Activated CD4-positive, alpha-beta T cell treated with anti-CD3 and anti-CD28 coated beads for 4 hours (primary cell): ENCODE measurements at places on chromosomes 12 and 14.

GRCh38 chr12:97140355-97140754, 233.3 kb downstream of the NEDD1 start:
- no peak for DNase-seq

- DNase-seq, result no peak
Measured at GRCh38 chr12:132329720-132330548, 545 bp upstream of the GALNT9 start.

DNA sequence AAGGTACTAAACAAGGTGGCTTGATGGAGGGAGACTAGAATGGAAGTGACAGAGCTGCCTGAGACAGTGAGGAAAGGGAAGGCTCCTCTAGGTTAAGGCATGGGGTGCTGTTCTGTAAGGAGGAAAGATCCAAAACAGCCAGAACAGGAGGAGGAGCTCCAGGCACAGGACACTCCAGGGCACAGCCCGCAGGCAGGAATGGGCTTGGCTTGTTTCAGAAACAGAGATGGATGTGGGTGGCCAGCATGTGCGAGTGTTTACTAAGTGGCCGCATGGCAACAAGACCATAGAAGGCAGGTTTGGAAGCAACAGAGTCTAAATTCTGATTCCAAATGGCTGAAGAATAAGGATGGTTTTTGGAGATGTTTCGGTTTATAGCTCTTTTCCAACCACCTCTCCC, 889.1 kb downstream of the AACS start:
- no peak for DNase-seq

- DNase-seq, result no peak
Measured at GRCh38 chr12:65335021-65335714, 56.7 kb downstream of the MSRB3 start.

DNA sequence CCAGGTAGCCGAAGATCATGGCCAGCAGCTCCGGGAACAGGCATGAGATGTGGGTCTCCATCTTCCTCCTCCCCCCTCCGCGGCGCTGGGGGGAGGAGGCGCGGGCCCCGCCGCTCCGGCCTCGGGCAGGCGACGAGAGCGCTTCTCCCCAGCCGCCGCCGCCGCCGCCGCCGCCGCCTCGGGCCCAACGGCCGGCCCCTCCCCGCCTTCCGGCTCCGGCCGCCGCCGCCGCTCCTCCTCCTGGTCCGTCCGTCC, 448 bp downstream of the FBXL14 start:
- no peak for DNase-seq

DNA sequence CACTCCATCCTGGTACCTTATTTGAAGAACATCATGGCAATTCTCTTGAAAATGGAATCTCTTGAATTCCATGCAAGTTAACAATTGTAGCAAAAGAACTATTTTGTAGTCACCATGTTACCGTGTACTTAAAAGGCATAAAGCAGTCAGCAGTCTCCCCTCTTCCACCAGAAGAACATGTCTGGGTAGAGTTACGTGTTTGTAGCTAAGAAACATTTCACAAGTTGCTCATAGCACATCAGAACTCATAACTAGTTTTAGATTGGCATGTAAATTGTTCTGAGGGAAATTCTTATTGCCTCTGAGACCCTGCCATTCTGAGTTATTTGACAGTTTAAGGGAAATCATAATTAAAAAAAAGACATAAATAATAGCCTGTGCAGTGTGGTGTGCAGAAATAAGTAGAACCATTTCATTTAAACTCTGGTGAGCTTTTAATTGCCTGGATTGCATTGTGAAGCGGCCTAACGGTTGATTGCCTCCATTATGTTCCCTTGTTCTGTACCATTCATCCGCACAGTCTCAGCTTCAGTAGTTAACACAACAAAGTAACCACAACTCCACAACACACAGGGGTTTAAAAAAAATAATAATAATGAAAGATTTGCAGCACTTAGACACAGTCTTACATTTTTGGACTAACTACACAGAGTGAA, 2.6 kb downstream of the LMO3 start:
- no peak for DNase-seq

DNA sequence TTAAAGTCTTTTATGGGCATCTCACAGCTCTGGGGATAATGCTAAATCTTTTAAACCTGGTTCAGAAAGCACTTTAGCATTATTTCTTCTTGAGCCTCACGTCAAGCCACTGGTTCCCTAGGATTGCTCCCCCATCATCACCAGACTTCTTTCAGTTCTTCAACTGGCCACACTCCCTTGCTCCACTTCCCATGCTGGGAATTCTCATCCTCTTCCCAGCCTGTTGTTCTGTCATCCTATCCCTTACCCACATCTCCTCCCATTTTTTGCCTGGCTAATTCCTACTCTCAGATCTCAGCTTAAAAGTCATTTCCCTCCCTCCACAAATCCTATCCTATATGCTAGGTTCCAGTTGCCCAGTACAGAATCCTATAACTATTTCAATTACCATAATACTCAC, 14.4 kb downstream of the FERMT2 start:
- DNase-seq, result no peak

GRCh38 chr12:121781484-121781997, 11.9 kb downstream of the RHOF start:
- DNase-seq, result no peak
